ENCODE measurements at places on chromosomes 5 and 9.

- no peak for DNase-seq
Measured at GRCh38 chr5:162837155-162837554, 600.2 kb upstream of the CCNG1 start.

- DNase-seq: no peak
Measured at GRCh38 chr5:21071986-21072385, 1084.0 kb upstream of the CDH18 start.

DNA sequence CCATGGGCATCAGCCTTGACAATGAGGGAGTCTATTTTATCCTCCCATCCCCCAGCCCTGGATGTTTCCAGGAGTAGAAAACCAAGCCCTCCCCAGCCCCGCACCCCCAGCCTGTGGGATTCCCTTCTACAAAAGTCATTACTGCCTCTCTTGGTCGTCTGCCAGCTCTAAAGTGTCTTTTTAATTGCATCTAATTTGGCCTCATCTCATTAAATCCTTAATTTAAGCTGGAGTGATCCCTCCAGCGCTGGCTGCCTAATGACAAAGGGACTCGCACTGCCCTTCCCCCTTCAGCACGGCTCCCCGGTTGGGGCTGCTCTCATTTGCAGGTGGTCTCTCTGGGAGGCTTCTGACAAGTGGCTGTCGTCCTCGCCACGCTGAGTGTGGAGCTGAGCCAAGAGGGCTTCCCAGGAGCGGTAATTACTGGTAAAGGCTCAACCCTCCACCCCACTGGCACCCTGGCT, 107.9 kb upstream of the ALDH1B1 start:
- no peak for DNase-seq

DNA sequence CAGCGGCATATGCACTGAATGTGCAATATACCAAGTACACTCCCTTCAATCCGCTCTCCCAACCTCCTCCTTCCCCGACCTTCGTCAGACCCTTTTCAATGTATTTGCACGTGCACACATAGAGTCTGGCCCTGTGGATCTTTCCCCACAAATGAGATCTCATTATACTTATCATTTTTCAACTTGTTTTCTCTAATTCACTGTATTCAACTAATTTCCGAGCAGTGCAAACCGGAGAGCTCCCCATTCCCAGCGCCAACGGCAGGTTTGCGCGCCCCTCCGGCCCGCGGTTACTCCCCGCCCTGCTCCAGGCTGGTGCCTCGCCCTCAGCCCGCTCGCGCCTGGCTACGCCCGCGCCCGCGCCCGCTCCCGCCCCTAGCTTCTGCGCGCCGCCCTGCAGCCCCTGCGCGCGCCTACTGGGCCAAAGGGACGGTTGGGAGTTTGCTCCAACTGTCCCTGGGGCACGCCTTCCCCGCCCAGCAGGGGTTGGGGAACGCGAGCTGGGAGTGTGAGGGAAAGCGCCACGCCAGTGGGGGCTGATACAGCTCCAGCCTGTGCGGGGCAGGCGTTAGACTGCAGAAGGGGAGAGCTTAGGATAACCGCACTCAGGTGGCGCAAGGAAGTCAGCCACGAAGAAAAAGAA, 3.3 kb upstream of the CDC20B start:
- DNase-seq: peak; percentile 31

- no peak for DNase-seq
Measured at GRCh38 chr9:76373173-76373783, 20.9 kb downstream of the RFK start.

DNA sequence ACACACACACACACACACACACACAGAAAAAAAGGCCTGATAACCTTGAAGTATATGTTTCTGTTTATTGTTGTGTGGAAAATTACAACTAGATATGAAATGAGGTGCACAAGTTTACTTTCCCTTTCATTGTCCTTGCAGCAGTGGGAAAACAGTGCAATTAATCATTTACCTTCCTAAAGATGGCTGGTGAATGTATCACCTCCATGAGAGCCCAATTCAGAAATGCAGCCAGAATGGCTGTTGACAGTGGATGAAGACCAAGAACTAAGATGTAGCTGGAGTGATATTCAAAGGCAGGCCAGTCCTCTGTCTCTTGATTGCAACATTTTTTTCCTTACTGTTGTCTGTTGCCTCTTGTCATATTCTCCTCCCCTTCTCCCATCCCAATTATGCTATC, 49.6 kb upstream of the EIF4EBP3 start:
- DNase-seq: no peak

GRCh38 chr5:81782811-81783210, 31.9 kb upstream of the SSBP2 start:
- DNase-seq: no peak

DNA sequence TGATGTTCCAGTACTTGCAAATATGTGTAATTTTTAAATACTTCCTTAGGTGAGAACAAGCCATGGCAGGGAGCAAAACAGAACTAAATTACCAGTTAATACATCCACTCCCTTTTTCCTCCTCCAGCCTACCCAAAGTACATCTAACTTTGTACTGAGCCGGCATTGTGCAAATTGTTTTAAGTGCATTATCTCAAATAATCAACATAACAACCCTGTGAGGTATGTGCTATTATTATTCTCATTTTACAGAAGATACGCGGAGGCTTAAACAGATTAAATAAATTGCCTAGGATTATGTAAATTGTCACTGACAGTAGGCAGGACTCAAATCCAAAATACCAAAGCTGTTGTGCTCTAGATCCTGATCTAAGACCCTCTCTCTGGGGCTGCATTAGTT, 55.5 kb upstream of the KLF4 start:
- DNase-seq: no peak

DNA sequence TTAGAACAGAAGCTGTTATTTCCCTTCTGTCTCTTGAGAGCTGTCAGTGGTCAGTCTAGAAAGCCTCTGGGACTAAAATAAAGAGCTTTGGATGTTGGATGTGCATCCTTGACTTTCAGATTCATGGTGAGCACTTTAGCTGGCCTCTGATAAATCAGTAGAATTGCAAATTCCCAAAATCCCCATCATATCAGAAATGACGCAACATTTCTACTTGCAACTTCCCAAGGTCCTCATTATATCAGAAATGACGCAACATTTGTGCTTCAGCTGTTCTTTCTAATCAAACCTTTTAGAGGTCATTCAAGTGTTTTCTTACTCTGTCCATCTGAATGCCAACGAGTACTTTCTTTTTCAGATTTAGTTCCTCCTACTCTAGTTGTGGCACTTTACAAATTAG, 167.3 kb upstream of the MOCS2 start:
- no peak for DNase-seq

DNA sequence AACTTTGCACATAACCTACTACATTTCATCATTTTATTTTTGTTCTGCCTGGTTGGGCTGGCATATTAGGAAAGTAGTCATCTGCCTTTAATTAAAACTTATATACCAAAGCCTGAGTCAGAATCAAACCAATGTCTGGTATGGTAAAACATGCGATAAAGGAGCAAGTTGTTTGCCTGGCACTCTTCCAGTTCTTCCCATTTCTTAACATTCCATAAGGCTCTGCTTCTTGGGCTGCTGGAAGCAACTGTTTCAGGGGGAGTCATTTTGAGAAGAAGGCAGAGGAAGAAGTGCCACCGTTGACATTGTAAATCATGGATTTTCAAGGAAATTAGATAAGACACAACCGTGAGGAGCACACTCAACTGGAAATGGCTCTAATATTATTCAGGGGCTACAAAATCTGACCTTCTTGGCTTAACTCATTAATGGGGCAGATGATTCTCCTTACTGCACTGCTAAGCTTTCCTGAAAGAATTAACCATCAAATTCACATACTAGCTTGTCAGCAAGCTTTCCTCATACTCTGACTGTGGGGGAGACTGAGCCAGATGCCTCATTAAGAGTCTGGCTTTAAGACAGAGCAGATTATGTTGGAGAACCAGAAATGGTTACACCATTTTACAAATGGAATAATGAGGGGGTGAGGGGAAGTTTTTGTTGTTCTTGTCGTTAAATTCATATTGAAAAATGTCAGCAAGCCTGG, 391.0 kb downstream of the TMEM232 start:
- no peak for DNase-seq

GRCh38 chr5:55160493-55161209, 680 bp downstream of the GPX8 start:
- no peak for DNase-seq

GRCh38 chr5:23389291-23390101, 117.9 kb upstream of the PRDM9 start:
- no peak for DNase-seq

GRCh38 chr5:174990909-174991308, 266.5 kb downstream of the MSX2 start:
- DNase-seq: no peak

DNA sequence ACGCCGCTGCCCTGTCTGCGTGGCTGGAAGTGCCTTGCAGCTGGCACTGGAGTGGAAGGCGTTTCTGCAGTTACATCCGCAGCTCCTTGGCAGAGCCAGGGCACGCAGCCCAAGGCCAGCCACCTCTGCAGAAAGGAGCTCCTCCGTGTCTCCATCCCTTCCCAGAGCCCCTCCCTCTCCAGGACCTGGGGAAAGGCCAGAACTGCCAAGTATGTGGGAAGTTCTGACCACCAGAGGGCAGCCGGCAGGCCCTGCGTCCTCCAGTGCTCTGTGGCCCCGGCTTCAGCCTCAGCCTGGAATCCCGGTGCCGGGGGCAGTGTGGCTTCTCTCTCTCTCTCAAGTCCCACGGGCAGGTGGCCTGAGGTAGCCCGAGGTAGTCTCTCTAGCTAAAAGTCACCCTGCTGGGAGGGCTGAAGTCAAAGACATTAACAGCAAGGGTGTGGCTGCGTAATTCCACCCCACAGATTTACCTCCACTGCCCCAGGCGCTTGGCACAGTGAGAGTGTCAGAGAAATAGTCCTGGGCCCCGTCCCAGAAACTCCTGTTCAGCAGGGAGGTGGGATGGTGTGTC, 101.7 kb upstream of the FCN2 start:
- DNase-seq: no peak

- DNase-seq: no peak
Measured at GRCh38 chr9:104286799-104287198, 192.7 kb downstream of the SMC2 start.

DNA sequence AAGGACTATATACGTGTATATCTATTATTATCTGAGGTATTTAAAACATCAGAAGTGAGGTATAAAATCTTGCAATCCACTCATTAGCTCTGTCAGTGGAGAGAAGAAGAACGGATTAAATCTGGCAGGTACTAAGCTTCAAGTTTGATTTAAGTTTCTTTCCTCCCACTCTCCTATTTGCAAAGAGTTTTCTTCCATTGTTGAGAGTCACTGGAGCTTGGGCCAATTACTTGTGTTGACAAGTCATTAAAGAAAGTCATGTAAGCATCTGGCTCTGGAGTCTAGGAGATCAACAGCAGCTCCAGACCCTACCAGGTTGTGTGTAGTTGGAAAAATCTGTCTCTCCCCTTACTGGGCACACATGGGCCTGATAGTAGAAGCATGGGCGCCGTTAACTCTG, 476.8 kb upstream of the SMARCA2 start:
- no peak for DNase-seq

DNA sequence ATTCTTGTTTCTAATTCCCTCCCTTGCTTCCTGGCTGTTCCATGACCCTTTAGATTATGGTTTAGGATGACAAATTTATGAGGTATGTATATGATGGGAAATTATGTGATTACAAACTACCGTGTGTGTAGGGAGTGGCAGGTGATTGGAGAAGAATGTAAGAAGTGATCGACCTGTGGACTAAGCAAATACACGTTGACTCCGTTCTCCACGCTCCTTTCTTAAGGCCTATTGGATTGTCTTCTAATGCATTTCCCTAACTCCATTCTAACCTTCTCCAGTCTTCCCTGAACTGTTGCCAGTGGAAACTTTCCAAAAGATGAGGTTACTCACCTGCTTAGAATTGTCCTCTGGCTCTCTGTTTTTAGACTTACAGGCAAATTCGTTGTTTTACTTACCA, 36.6 kb downstream of the MVB12B start:
- DNase-seq: no peak

DNA sequence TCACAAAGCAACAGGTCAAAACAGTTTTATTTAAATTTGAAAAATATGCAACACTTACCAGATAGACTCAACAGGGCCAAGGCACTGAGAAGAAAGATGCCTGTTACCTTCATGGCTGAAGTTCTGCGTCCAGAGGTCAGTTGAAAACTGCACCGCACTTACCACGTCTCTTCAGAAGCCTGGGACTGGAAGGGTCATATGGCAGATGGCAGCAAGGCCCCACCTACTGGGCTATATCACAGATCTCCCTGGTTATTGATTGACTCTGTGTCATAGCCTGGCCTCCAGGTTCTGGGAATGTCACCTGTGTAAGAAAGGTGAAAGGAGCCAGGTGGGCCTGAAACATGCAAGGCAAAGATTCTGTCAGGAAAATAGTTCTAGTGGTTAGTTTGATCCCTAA, at the start of gene SPINK1:
SPINK1 (minus strand) TSS at position 207 of the 400 bp plus-strand sequence; CDS start at position 113, 94 bp downstream.
- DNase-seq: no peak

DNA sequence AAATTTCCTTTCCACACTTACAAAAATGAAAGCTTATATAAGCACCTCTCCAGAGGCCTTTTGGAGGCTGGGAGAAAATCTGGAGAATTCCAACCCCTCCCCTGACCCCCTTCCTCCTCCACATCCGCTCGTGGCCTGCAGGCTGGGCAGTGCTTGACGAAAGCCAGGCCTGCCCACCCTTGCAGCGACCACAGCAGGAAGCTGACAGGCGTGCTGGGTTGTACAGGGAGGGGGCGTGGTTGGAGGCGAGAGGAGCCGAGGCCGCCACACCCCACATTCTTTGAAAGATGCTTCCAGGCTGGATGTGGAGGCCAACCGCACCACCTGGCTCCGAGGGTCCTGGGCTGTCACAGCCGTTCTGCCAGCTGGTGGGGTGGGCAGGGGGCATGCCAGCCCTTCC, 47.8 kb upstream of the IER5L start:
- DNase-seq: peak; percentile 53

DNA sequence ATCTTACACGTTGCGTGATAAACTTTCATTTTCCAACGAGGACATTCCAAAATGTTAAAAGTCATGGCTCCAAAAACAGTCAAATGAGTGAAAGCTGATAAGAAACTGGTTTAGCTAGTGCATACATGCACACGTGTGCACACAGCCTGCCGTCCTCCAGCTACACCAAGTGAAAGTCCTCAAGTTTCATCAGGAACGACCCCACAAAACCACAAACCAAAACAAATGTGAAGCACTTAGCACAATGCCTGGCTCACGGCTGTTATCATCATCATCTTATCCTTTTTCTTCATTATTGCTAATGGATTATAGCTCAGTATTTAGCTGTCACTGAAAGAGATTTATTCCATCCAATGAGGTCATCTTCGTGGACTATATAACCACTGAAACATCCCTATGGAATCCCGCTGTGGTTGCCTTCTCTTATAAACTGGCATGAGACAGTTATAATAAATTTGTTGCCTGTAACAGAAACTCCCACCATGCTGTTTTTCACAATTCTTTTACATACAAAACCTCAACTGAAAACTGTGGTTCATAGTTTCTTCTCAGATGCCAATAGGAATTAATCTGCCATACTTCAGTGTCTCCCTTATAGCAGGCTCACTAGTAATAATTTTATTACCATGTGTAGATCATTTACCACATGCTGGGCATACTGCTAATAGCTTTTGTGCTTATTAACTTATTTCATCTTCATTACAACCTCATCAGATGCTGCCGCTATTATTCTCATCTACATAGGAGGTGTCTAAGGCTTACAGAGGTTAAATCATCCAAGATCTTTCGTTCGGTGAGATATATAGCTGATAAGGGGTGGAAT, 56.1 kb downstream of the SAXO1 start:
- DNase-seq: no peak
